ENCODE measurements at places on chromosomes 12 and 14. TPM values are rescaled to one million over a fixed set of nuclear protein-coding genes. Genes with fewer than 3 reads are reported as not detected.

GRCh38 chr12:18158774-18159557 is 69.0 kb upstream of the RERGL start:
- no peaks in the 10 kb centered on the region for H3K36me3 ChIP-seq
- H3K4me3 ChIP-seq = no peak overlapping the region
- no peak for DNase-seq
- no peaks in the 10 kb centered on the region for H3K4me1 ChIP-seq

Gene LGR5
- 0.64 TPM for total RNA-seq

- H3K4me1 ChIP-seq = no peaks in the 10 kb centered on the region
- no peaks in the 10 kb centered on the region for H3K27me3 ChIP-seq
- H3K36me3 ChIP-seq = no peaks in the 10 kb centered on the region
- H3K27ac ChIP-seq = no peak overlapping the region
- H3K4me3 ChIP-seq = no peak overlapping the region
- DNase-seq = no peak
These were observed 11.7 kb upstream of the RAB21 start for GRCh38 chr12:71742998-71743397.

DNA sequence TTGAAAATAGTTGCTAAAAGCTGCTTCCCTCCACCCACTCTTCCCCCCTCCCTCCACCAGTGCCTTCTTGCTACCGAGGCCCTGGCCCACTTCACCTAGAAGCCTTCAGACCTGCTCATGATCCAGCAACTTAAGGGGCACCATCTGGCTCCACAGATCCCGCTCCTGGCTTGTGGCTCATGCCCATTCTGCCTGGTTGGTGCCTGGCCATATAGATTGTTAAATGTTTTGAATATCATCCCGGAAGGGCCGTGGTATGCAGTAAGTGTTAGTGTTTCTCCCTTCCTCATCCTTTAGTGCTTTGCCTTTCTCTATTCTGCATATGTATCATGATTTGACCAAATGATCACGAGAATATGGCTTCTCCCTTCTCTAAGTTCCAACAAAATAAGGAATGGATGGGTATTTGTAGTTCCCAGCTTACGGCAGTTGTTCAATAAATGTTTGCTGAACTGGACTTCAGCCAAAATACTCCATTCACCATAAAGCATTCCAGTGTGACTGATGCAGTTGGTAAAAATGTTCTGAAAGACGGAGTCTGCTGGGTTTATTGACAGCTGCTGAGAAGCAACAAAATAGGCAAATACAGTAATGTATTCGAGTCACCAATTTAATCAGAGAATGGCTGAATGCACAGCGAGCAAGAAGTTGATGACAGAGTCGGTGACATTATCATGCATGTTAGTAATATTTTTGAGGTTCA is 30.7 kb downstream of the GRIP1 start:
- H3K4me3 ChIP-seq = no peak overlapping the region
- DNase-seq = no peak
- no peaks in the 10 kb centered on the region for H3K4me1 ChIP-seq
- H3K27me3 ChIP-seq = no peaks in the 10 kb centered on the region

DNA sequence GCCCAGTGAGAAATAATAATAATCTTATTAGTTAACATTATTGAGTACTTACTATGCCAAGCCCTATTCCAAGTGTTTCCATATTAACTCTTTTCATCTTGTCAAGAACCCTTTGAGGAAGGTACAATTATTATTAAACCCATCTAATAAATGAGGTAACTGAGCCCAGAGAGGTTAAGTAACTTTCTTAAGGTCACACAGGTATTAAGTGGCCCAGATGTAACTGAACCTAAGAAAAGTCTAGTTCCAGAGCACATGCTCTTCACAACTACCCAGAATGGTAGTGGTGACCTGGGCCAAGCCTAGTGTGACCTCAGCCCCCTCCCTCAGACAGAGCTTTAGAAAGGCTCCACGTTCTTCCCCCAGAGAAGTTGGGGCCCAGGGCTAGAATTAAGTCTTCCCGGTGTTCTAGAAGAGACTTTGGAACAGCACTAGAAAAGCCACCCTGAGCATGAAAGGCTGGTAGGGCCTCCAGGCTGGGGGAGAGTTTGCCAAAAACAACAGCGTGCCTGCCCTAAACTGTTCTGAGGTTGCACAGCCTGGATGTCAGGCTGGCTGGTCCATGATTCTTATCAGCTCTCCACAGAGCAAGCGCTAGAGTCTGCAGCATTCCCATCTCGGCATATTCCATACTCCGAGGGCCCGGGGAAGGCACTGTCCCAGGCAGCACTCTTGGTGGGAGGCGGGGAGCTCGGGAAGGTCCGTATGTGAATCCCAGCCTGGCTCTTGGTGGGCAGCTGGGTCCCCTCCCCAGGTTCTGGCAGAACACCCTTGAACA is 41.3 kb upstream of the CTDSP2 start:
- peak; percentile 61 for DNase-seq
- H3K4me3 ChIP-seq = no peak overlapping the region
- H3K27ac ChIP-seq = peak overlapping the region; percentile 72

DNA sequence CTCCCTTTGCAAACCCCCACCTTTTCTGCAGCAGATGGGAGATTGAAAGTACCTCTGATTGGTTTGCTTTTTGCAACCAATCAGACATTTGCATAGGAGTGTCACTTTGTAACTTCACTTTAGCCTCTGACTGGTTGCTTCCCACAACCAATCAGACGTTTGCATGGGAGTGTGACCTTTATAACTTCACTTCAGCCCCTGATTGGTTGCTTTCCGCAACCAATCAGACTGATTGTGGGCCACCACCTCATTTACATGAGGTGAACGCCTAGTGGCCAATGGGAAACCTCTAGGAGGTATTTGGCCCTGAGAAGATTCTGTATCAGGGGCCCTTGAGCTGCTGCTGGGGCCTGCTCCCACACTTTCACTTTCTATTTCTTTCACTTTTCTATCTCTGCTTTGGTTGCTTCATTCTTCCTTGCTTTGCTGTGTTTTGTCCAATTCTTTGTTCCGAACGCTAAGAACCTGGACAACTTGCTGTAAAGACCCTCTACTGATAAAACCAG is 106.0 kb upstream of the PRICKLE1 start:
- no peaks in the 10 kb centered on the region for H3K36me3 ChIP-seq
- no peak overlapping the region for H3K27ac ChIP-seq
- H3K4me1 ChIP-seq = no peaks in the 10 kb centered on the region
- no peak for DNase-seq
- no peak overlapping the region for H3K4me3 ChIP-seq

Gene STXBP6
- 32.3 TPM for total RNA-seq

GRCh38 chr12:30395190-30395589 is 300.5 kb downstream of the IPO8 start:
- no peak overlapping the region for H3K27ac ChIP-seq
- no peak overlapping the region for H3K4me3 ChIP-seq
- H3K36me3 ChIP-seq = no peaks in the 10 kb centered on the region
- no peaks in the 10 kb centered on the region for H3K27me3 ChIP-seq

DNA sequence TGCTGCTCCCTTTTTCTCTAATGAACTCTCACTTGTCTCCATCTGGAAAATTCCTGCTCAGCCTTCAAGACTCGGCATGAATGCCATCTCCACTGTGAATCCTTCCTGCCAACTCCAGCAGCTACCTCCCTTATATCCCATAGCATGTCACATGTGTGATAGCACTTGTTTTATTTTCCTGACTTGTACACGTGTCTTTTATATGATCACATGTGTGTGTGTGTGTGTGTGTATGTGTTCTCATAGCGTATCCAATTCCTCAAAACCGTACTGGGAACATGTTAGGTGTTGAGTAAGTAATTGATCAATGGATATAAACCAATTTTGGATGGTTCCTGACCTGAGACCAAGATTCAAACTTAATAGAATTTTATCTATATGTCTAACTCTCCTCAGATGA is 1107.7 kb downstream of the GALC start:
- no peak overlapping the region for H3K27ac ChIP-seq
- DNase-seq = no peak
- no peaks in the 10 kb centered on the region for H3K4me1 ChIP-seq
- no peaks in the 10 kb centered on the region for H3K36me3 ChIP-seq

GRCh38 chr12:75721796-75722195 is 210.4 kb upstream of the KRR1 start:
- H3K27me3 ChIP-seq = no peaks in the 10 kb centered on the region
- H3K4me3 ChIP-seq = no peak overlapping the region
- H3K27ac ChIP-seq = peak overlapping the region; percentile 23
- no peaks in the 10 kb centered on the region for H3K36me3 ChIP-seq
- peaks cover 7% of the 10 kb centered on the region for H3K4me1 ChIP-seq

- no peaks in the 10 kb centered on the region for H3K36me3 ChIP-seq
- H3K4me1 ChIP-seq = peaks cover 5% of the 10 kb centered on the region
- no peak within 1 kb of the TSS for H3K27ac ChIP-seq
These were observed at the start of gene KRT86 for GRCh38 chr12:52274521-52275120. TSS of gene KRT86 (plus strand) at chr12:52274645. CDS start at chr12:52301917, 27,272 bp downstream.

Gene ANKRD33
- total RNA-seq = not detected

Gene TMEM63C
- total RNA-seq = 7.8 TPM

GRCh38 chr14:48401321-48401720 is 725.9 kb upstream of the MDGA2 start:
- no peak overlapping the region for H3K27ac ChIP-seq
- no peak overlapping the region for H3K4me3 ChIP-seq
- H3K27me3 ChIP-seq = no peaks in the 10 kb centered on the region
- DNase-seq = no peak
- no peaks in the 10 kb centered on the region for H3K4me1 ChIP-seq

All from prostate gland (tissue), 2 donors.